ENCODE measurements at places on chromosomes 7 and 10. TPM values are rescaled to one million over a fixed set of nuclear protein-coding genes. Genes with fewer than 3 reads are reported as not detected.

Gene TMEM184A
- 9.0 TPM for total RNA-seq

DNA sequence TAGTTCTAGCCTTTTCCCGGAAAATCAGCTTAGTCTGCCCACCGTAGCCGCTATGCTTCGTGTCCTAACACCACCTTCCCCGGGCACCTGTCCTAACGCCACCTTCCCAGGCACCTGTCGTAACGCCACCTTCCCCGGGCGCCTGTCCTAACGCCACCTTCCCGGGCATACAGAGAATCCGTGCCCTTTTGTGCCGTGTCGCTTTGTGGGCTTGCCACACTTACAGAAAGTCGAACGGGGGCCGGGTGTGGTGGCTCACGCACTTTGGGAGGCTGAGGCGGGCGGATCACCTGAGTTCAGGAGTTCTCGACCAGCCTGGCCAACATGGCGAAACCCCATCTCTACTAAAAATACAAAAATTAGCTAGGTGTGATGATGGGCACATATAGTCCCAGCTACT, 73.6 kb upstream of the DNAJB6 start:
- no peaks in the 10 kb centered on the region for H3K4me1 ChIP-seq
- no peaks in the 10 kb centered on the region for H3K27me3 ChIP-seq
- no peak overlapping the region for H3K4me3 ChIP-seq
- H3K36me3 ChIP-seq = peaks cover 95% of the 10 kb centered on the region
- H3K27ac ChIP-seq = no peak overlapping the region

GRCh38 chr10:30103595-30104320, 44.4 kb upstream of the JCAD start:
- peaks cover 14% of the 10 kb centered on the region for H3K27me3 ChIP-seq
- no peak overlapping the region for H3K4me3 ChIP-seq
- H3K4me1 ChIP-seq = peaks cover 13% of the 10 kb centered on the region

Gene CRHR2
- total RNA-seq = not detected

Gene GRID2IP
- not detected for total RNA-seq

DNA sequence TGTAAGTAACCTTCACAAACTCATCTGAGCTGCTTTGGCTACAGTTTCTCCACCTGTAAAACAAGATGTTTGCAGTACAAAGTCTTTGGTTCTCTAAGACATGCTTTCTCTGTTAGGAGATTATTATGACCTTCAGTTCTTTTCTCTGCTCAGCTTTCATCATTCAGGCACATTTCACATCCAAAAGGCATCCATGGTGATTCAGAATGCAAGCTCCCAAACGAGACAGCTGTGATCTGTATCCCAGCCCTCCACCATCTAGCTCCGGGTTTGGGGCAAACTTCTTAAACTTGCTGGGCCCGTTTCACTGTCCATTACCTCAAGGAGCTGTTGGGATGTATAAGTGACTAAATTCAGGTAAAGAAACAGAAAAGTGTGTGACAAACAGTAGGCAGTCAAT, 95.8 kb upstream of the COL1A2 start:
- H3K4me1 ChIP-seq = peaks cover 39% of the 10 kb centered on the region
- no peaks in the 10 kb centered on the region for H3K27me3 ChIP-seq
- DNase-seq = no peak
- H3K36me3 ChIP-seq = no peaks in the 10 kb centered on the region

DNA sequence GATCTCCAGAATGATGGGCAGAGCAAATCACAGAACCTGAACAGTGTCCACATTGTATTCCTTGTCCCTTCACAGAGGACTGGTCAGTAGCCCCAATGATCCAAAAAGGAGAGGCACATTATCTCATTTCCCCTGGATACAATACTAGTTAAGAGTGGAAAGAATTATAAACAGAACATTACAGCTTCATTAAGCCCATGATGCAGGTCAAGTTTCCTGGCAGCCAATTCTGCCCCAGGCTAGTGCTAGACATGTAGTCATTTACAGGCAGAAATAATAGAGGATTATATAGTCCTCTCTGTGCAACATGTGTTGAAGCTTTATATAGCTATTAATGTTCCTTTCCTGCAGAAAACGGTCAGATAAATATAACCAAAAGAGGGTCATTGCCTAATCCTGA, 124.3 kb upstream of the WNT16 start:
- no peaks in the 10 kb centered on the region for H3K36me3 ChIP-seq
- peaks cover 39% of the 10 kb centered on the region for H3K27me3 ChIP-seq
- H3K4me1 ChIP-seq = no peaks in the 10 kb centered on the region
- no peak overlapping the region for H3K4me3 ChIP-seq
- peak; percentile 27 for DNase-seq

GRCh38 chr7:30238721-30239441, 45.5 kb upstream of the ZNRF2 start:
- H3K36me3 ChIP-seq = no peaks in the 10 kb centered on the region
- H3K4me3 ChIP-seq = no peak overlapping the region
- DNase-seq = peak; percentile 95
- no peak overlapping the region for H3K27ac ChIP-seq
- no peaks in the 10 kb centered on the region for H3K27me3 ChIP-seq
- H3K4me1 ChIP-seq = peaks cover 31% of the 10 kb centered on the region

DNA sequence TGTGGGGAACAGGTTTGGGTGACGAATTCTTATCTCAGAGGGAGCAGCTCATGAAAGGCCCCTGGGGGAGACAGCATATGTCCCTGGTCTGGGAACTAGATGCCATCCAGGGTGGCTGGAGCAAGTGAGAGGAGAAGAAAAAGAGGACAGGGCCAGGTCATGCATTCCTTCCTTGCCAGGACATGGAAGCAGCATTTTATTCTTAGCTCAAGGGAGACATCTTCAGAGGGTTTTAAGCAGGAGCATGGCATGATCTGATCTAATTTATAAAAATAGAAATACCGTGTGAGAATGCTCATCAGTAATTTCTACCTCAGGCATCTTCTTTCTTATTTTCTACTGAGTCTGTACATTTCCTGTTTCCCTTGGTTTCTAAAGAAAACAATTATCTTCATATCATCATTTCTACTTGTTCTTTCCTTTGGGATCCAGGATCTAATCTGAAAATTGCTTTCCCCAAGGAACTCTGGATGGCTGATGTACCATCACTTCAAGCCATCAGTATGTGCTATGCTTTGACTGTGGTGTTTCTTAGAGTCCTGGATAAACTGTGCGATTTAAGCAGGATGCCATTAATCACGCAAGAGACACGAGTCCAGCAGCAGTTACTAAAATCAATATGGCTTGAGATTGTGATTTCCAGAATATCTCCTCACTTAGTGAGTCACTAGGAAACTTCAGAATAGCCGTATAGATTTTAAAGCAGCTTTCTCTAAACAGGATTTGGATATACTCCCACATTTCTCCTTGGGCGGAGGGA, 386.2 kb downstream of the GALNT17 start:
- H3K4me3 ChIP-seq = no peak overlapping the region
- no peaks in the 10 kb centered on the region for H3K27me3 ChIP-seq
- no peak for DNase-seq
- no peak overlapping the region for H3K27ac ChIP-seq
- H3K36me3 ChIP-seq = no peaks in the 10 kb centered on the region

- H3K36me3 ChIP-seq = peaks cover 13% of the 10 kb centered on the region
- H3K27me3 ChIP-seq = no peaks in the 10 kb centered on the region
- H3K4me1 ChIP-seq = peaks cover 25% of the 10 kb centered on the region
- DNase-seq = peak; percentile 41
- H3K27ac ChIP-seq = peak overlapping the region; percentile 50
These were observed 1.1 kb upstream of the GTF2I start for GRCh38 chr7:74656441-74656836.

Gene PKD2L1
- not detected for total RNA-seq

- no peak overlapping the region for H3K4me3 ChIP-seq
- peaks cover 11% of the 10 kb centered on the region for H3K4me1 ChIP-seq
- no peak overlapping the region for H3K27ac ChIP-seq
- no peak for DNase-seq
- H3K36me3 ChIP-seq = no peaks in the 10 kb centered on the region
- H3K27me3 ChIP-seq = no peaks in the 10 kb centered on the region
These were observed 7.3 kb downstream of the TSPAN15 start for GRCh38 chr10:69458430-69459100.

GRCh38 chr7:157923903-157924630, 587.3 kb downstream of the DNAJB6 start:
- H3K4me3 ChIP-seq = no peak overlapping the region
- DNase-seq = no peak
- no peaks in the 10 kb centered on the region for H3K4me1 ChIP-seq
- H3K27ac ChIP-seq = no peak overlapping the region
- H3K27me3 ChIP-seq = no peaks in the 10 kb centered on the region

GRCh38 chr7:85716353-85716752, 529.5 kb upstream of the SEMA3D start:
- H3K27ac ChIP-seq = no peak overlapping the region
- no peak overlapping the region for H3K4me3 ChIP-seq
- no peak for DNase-seq
- H3K27me3 ChIP-seq = no peaks in the 10 kb centered on the region
- no peaks in the 10 kb centered on the region for H3K36me3 ChIP-seq
- H3K4me1 ChIP-seq = peaks cover 6% of the 10 kb centered on the region

Gene ZNF487
- total RNA-seq = 2.2 TPM

Gene LIPK
- not detected for total RNA-seq

Gene CPN1
- total RNA-seq = not detected

- H3K27ac ChIP-seq = peak overlapping the region; percentile 67
- H3K27me3 ChIP-seq = no peaks in the 10 kb centered on the region
- peak; percentile 69 for DNase-seq
- H3K4me1 ChIP-seq = peaks cover 12% of the 10 kb centered on the region
These were observed 49.1 kb downstream of the GRB10 start for GRCh38 chr7:50733552-50733951.

- no peaks in the 10 kb centered on the region for H3K36me3 ChIP-seq
- no peak for DNase-seq
- H3K4me3 ChIP-seq = no peak overlapping the region
- peaks cover 74% of the 10 kb centered on the region for H3K27me3 ChIP-seq
- no peak overlapping the region for H3K27ac ChIP-seq
These were observed 112.3 kb downstream of the CACNA2D1 start for GRCh38 chr7:82331234-82331633.

GRCh38 chr10:43226851-43227845, 39.7 kb downstream of the RASGEF1A start:
- no peak overlapping the region for H3K27ac ChIP-seq
- peaks cover 6% of the 10 kb centered on the region for H3K4me1 ChIP-seq
- DNase-seq = no peak

DNA sequence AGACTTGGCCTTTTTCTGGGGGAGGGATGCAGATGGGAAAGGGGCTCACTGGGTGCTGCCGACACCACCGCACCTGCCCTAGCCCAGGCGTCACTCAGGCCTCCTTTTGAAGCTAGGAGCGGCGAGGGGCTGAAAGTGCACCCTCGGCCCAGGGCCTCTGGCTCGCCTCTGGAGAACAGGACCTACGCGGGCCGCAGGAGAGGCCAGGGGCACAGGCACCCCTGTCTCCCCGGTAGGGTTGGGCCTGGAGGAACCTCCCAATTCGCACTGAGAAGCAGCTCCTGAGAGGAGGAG, 46.5 kb upstream of the PRKAR1B start:
- no peak overlapping the region for H3K27ac ChIP-seq
- peaks cover 67% of the 10 kb centered on the region for H3K36me3 ChIP-seq
- no peak overlapping the region for H3K4me3 ChIP-seq
- no peak for DNase-seq

- peak overlapping the region; percentile 80 for H3K4me3 ChIP-seq
- H3K27ac ChIP-seq = no peak overlapping the region
- H3K27me3 ChIP-seq = no peaks in the 10 kb centered on the region
- no peaks in the 10 kb centered on the region for H3K36me3 ChIP-seq
These were observed 53.1 kb upstream of the KDM7A start for GRCh38 chr7:140229591-140230515.

- H3K27me3 ChIP-seq = no peaks in the 10 kb centered on the region
- H3K4me3 ChIP-seq = no peak overlapping the region
- DNase-seq = no peak
- H3K4me1 ChIP-seq = no peaks in the 10 kb centered on the region
- no peaks in the 10 kb centered on the region for H3K36me3 ChIP-seq
These were observed 57.1 kb downstream of the FAM107B start for GRCh38 chr10:14717552-14717951.

DNA sequence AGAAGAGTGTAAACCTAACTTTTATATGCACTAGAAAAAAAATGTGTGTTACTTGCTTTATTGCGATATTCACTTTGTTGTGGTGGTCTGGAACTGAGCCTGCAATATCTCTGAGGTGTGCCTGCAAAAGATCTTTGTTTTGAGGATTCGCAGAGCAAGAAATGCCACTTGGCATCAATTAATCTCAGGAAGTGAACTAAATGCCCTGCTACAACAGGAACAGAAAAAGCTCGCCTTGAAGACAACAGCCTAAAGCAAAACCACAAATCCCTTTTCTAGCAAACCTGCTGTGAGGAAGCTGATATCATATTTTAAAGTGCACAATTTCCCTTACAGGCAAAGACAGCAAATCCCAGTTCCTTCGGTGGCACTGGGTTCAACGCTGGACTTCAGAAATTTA, 675.8 kb downstream of the KCNMA1 start:
- no peaks in the 10 kb centered on the region for H3K4me1 ChIP-seq
- no peak overlapping the region for H3K27ac ChIP-seq
- H3K27me3 ChIP-seq = no peaks in the 10 kb centered on the region
- no peak overlapping the region for H3K4me3 ChIP-seq
- H3K36me3 ChIP-seq = no peaks in the 10 kb centered on the region

Gene SORCS1
- 0.54 TPM for total RNA-seq

Gene PTPRN2
- total RNA-seq = 4.5 TPM

Gene CCDC6
- 56.6 TPM for total RNA-seq

DNA sequence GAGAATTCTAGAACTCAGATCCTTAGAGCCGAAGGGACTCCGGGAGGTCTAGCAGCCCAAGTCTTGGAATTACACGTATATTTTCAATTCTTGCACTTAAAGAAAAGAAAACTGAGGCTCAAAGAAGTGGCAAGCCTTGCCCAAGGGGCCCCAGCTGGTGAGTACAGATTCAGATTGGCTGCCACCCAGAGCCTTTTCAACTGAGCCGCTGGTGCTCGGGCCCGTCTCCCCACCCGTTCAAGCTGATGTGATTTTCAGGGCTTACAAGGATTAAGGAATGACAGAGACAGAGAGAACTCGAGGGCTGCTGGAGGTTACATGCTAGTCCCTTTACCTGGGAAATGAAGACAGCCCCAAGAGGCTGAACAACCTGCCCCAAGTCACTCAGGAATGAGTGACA, 117.8 kb downstream of the ABLIM1 start:
- H3K4me3 ChIP-seq = no peak overlapping the region
- DNase-seq = no peak
- H3K4me1 ChIP-seq = peaks cover 11% of the 10 kb centered on the region
- H3K27me3 ChIP-seq = no peaks in the 10 kb centered on the region
- H3K36me3 ChIP-seq = peaks cover 12% of the 10 kb centered on the region

Data from MCF 10A (cell line).